Activated CD8-positive, alpha-beta memory T cell treated with anti-CD3 and anti-CD28 coated beads for 4 hours (primary cell): ENCODE measurements at places on chromosomes 4 and X.

- no peak for DNase-seq
Observed at GRCh38 chr4:52869196-52869595, 7.1 kb downstream of the RASL11B start.

- DNase-seq = no peak
Observed at GRCh38 chr4:46994007-46994405, 625 bp upstream of the GABRA4 start.

DNA sequence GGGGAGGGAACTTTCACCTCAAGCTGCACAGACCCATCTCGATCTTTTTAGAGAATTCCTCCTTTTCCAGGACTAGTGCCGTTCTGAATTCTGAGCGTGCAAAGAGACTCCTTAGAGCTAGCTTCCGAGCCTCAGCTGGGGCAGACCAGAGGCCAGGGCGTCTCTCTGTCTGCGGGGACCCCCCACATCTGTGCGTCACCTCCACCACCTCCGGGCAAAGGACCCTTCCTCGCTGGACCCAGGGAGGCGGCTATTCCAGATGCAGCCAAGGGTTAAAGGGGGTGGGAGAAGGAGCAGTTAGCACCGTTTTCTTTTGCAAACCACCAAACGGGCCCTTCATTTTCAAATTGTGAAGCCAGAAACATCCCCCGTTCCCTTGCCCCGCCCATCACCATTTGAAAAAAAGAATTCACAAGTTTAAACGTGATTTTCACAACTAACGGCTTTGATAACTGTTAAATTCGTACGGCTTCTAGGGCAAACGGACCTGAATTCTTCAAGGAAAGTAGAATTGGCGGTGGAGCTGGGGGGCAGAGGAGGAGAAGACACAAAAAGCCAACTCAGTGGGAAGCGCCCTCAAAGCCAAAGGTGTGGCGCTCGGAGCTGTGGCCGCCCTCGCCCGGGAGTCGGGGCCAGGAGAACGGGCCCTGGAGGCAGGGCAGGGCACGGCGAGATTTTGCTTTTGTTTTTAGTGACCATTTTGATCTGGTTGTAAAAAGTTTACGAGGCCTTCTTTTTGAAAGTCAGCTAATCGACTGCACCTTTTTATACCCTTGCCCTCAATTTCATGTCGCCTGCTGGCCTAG lies 3.3 kb upstream of the PDGFRA start:
- DNase-seq = no peak

DNA sequence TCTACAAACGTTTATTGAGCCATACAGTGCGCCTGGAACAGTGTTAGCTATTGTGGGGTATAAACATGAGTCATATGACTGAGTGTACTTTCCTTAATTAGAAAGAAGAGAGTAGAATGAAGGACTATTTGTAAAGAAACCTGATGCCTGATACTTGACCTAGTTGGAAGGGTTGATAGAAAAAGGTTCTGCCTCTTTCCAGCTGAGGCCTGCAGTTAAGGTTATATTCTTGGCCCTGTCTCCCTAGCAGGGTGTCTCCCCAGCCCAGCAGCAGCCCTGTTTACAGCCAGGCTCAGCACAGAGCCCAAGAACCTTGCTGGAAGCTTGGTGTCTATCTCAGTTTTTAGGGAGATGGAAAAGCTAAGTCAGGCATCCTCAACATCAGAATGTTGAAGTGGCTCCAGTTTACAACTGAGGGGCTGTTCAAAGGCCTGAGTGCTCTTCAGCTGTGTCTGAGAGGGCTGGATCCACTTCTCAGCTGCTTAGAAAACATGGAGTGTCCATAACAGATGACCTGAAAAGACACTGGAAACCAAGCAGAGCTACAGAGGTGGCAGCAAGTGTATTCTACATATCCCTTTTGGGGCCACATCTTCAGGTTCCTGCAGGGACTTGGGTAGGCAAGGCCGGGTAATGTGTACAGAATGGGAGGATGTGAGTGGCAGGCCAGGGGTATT lies 21.6 kb downstream of the NYX start:
- DNase-seq = no peak

- DNase-seq = no peak
Observed at GRCh38 chrX:1398431-1399340, 6.8 kb upstream of the SLC25A6 start.

DNA sequence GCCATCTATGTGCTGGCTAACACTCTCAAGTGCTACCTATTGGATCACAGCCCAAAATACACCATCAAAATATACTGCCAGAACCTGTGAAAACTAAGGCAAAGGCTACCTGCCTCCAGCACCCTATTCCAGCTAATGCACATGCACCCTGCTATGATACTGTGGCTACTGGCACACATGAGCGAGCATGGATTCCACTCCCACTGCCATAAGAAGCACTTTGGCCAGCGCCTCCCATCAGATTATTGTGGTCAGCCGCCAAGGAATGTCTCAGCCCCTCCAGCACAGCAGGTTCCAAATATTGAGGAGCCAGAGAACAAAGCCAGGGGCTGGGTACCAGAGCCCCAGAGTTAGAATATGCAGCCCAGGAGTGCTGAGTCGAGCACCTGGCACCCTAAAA lies 32.5 kb upstream of the TMPRSS11F start:
- no peak for DNase-seq

- no peak for DNase-seq
Observed at GRCh38 chr4:12729384-12729783, 754.8 kb downstream of the RAB28 start.

- no peak for DNase-seq
Observed at GRCh38 chr4:113730467-113731216, 30.9 kb downstream of the CAMK2D start.

GRCh38 chr4:138774940-138775339 lies 240.6 kb upstream of the NOCT start:
- no peak for DNase-seq

- no peak for DNase-seq
Observed at GRCh38 chr4:113049421-113050370, at the start of gene ANK2. Gene ANK2, plus strand, starts transcription at chr4:113049653. Its CDS starts 76 bp downstream, at chr4:113049729.

- no peak for DNase-seq
Observed at GRCh38 chr4:37993806-37994205, 33.6 kb downstream of the PTTG2 start.

DNA sequence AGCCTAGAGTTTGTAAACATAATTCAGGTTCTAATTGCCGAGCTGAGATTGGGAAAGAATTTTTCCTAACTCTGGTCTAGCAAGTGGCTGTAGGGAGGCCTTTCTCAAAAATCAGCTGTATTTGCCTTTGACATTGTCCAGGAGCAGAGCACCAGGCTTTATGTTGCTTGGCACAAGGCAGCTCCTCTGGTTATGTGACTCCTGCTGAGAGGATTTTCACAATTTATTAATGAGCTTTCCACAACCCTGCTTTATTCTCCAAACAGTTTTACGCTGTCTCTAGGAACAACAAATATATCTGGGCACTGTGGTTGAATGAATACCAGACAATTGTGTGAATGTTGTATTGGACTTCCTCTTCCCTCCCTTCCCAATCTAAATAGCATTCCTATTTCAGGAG lies 14.9 kb downstream of the LSM6 start:
- DNase-seq = no peak

- DNase-seq = no peak
Observed at GRCh38 chr4:3744901-3745300, 21.3 kb upstream of the ADRA2C start.

DNA sequence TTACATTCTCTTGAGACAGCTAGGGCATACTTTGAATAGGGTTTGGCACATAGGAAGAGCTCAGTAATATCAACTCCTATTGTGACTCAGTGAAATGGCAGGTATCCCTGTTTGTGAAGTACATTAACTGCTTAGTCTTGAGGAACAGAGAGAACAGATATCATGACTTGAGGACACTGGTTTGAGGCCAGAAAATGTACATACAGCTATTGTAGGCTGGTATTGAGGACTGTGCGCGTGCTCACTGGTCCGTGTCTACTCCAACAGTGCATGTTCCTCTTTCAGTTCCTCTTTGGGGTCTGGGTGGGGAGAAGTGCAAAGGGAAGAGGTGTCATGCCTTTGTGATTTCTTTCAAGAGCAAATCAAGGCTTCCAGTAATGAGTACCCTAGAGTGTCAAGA lies 34.6 kb upstream of the TBC1D9 start:
- no peak for DNase-seq

DNA sequence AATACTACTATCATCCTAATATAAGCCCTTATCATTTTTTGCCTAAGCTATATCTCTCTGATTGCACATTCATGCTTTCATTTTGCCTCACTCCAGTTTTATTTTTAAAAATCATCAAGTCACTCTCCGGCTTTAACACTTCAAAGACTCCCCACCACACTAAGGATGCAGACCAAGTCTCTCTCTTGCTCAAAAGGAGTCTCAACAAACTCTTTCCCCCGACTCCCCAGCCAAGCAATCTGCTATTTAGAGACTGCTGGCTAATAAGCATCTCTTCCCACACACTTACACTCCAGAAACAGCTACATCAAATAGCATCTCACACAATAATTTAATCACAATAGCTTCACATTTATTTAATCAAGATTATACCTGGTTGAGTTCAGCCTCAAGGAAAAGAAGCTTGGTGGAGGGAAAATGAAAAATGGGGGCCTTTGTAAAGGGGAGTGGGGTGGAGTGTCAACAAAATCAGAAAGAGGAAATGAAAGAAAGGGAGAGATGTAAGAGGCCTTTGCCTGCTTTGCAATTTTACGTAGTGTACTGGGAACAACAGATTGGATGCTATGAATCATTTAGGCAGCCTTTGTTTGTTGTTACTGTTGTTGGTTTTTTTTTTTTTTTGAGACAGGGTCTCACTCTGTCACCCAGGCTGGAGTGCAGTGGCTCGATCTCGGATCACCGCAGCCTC lies 104.1 kb upstream of the MCF2 start:
- no peak for DNase-seq

DNA sequence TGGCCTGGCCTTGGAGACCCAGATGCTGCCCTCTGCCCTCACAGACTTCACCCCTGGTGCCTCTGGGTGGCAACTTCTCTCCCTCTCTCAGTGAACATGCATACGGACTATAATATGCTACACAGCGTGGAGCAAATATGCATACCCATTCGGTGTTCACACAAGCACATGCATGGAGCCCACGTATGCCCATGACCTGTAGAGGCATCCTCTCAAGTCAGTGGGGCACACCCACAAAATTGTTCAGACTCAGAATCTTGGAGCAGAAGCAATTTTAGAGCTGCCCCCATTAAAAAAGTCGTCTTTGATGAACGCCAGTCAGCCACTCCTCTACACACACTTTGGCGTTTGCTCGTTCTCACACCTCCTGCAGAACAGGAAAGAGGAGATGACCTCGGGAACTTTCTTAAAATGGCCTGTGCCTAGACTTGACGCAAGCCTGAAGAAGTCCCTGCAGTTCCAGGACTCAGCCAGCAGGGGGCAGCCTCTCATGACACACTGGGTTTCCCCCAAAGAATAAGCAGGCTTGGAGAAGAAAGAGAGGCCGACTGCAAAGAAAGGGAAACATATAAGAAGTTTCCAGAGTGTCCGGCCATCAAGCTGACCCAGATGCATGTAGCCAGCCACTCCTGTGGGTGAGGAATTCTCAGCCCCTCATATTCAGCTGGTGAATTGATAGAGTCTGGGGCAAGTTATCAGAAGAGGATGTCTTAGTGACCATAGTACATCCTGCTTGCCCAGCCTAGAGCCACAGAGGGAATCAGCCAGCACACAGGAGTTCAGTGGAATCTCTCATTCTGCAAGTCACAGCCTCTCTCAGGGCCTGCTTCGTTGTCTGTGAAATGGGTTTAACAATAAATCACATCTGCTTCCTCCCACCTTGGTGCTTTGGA lies 17.3 kb downstream of the APLN start:
- peak; percentile 64 for DNase-seq

- DNase-seq = no peak
Observed at GRCh38 chr4:8640816-8641215, 48.3 kb downstream of the CPZ start.
